ENCODE measurements at places on chromosomes 6 and 20. TPM values are rescaled to one million over a fixed set of nuclear protein-coding genes. Genes with fewer than 3 reads are reported as not detected.

The LINC00237 gene
- not detected for total RNA-seq

The SYNGAP1 gene
- total RNA-seq: 5.2 TPM

The SCGN gene
- 1.2 TPM for total RNA-seq

The TMEM74B gene
- total RNA-seq: 2.9 TPM

The MYCT1 gene
- total RNA-seq: 17.6 TPM

The CCM2L gene
- 10.3 TPM for total RNA-seq

The TNXB gene
- total RNA-seq: 73.3 TPM

The OPN5 gene
- not detected for total RNA-seq

The SYCP2 gene
- 1.4 TPM for total RNA-seq

DNA sequence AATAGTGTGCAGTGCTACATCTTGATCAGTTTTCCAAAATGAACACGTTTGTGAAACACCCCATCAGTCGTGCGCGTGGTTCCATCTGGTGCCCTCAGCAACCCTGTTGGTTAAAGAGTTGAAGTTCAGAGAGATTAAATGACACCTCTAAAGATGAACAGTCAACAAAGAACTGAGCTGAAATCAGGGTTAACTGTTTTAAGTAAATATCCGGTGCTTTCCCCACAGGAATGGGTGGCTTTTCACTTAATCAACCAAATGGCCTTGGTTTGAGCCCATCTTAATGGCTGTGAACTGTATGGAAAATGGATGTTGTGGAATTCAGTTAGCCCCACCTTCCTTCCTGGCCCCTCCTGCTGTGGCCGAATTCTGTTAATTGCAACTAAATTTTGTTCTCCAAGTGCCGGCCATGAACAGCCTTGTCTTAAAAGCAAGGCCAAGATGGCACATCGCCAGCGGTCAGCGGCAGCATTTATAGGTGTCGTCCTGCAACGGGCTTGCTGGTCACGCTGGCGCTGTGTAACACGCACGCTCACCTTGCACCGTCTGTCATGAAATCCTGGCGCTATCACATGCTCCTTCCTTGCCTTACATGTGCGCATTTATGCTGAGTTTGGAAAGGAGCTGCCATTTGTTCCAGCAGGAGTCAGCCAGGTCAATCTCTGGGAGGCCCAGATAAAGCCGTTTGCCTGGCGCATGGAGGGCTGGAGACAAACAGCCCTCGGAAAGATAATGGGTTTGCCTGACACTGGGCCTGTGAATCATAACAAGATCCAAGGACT is 164.5 kb downstream of the ERMARD start:
- DNase-seq: no peak

DNA sequence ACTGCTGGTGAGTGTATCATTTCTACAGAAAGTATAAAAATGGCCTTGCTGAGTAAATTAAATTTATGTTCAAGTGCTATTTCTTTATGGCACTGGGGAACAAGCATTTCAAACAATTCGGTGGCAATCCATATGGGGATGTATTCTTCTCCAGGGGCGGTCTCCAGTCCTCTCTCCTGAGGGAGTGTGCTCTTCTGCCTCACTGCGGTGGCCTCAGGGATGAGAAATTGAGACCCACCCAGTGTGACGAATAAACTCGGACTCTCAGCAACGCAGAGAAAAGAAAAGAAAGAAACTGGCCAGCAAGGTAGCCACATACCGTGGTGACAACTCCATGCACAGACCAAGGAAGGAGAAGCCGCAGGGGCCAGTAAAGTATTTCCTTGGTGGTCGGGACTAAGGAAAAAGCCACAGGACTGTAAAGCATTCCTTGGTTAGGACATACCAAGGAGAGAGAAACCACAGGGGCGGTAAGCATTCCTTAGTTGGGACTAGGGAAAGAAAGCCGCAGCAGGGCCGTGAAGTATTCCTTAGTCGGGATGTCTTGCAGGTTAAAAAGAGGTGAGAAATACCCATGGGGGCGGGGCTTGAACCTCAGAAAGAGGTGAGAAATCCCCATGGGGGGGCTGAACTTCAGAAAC is 13.6 kb upstream of the GOPC start:
- no peak for DNase-seq

GRCh38 chr20:39909447-39909846 is 779.6 kb downstream of the MAFB start:
- no peak for DNase-seq

GRCh38 chr6:91276315-91276714 is 689.4 kb upstream of the MAP3K7 start:
- no peak for DNase-seq

DNA sequence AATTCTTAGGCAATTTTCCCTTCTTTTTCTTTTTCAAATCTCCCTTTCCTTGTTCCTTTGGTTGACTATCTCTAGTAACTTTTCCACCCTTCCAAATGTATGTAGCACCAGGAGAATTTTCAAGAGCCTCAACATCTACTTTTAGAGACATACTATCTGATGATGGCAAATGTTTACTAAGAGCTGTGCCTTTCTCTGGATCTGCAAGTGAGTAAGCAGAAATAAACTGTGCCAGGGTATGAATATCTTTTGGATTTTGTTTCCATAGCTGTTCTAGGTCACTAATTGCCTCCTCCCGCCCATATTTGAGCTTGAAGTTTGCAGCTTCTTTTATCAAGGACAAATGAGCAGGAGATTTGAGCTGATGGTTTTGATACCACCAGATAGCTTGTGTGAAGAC is 69.5 kb downstream of the GTF2H5 start:
- DNase-seq: no peak

- no peak for DNase-seq
Observed at GRCh38 chr6:18861204-18861603, 474.1 kb downstream of the RNF144B start.

DNA sequence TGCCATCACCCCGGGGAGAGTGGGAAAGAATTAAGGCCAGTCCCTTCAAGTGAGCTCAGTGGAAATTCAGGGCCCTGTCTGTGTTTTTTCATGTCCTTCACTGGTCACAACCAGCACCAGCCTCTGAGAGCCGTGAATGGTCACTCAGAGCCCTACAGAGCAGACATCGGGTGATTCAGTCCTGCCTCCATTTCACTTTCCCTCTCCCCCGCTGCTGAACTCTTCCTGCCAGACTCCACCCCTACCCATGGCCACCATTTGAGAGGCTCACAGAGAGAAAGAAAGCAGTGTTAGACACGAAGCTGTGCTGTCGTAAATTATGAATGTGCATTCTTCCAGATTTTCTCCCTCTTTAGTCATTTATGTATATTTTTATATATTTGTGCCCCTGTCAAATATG is 5.4 kb downstream of the R3HDML start:
- no peak for DNase-seq

GRCh38 chr6:3353213-3353903 is 94.6 kb downstream of the PSMG4 start:
- no peak for DNase-seq

DNA sequence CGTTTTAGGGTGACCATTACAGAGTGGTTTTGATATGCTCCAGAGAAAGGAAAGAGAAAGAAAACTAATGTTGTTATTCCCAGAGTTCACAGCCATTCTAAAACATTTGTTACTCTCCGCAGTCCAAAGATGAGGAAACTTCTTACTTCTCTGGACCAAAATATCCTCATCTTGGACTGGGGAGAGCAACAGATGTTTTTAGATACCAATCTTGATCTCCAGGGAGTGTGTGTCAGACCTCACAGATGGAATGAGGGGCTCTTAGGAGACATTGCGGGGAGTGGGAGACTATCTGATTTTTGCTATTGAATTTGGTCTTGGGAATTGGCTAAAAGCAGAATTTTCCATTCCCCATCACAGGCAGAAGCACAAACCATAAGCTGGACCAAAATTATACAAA is 110.8 kb downstream of the TNFAIP3 start:
- no peak for DNase-seq

- no peak for DNase-seq
Observed at GRCh38 chr6:150525300-150525699, 74.4 kb upstream of the PLEKHG1 start.

DNA sequence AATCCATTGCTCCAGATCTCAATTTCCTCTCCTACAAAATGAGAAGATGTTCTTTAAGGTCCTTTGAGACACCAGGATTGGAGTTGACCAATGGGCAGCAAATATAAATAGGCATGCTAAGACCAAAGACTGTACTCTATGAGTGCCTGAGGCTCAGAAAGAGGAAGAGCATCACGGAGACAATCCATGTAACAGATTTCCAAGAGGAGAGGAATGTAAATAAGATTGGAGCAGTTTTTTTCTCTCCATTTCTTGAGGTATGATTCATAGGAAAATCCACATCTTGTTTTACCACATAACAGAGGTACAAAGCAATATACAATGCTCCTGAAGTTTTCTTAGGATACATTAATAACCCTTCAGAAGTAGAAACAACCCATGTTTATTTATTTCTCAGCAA is 109.8 kb downstream of the UBE3D start:
- no peak for DNase-seq

- DNase-seq: no peak
Observed at GRCh38 chr6:48318670-48319069, 207.7 kb upstream of the PTCHD4 start.

DNA sequence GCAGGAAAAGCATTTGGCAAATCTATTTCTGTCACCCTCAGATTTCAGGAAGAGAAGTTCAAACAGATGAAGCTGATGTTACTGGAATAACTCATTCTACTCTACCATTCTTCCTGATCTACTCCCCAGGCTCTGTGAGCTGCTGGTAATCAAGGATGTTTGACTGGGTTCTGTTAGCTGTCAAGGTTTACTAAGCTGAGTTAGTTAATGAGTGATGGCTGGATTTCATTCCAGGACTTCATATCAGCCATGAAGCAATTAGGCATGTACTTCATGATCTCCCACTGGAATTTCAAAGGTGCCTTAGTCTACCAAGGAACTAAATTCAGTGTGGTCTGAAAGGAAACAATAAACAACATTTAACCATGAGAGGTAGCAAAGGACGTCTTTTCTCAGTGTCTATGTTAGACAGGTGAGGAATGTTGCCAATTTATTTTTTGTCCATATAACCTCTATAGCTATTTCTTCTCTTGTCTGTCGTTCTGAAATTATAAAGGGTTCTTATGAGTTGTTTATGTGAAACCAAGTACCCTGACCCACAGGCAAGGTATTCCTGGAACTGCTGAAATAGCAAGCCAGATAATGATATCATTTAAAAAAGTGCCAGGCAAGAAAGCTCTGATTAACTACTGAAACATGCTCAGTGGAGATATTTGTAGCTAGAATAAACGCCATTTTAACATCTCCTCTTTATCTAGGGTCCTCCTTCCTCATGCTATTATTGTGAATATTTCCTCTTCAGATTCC is 112.9 kb downstream of the BACH2 start:
- no peak for DNase-seq

DNA sequence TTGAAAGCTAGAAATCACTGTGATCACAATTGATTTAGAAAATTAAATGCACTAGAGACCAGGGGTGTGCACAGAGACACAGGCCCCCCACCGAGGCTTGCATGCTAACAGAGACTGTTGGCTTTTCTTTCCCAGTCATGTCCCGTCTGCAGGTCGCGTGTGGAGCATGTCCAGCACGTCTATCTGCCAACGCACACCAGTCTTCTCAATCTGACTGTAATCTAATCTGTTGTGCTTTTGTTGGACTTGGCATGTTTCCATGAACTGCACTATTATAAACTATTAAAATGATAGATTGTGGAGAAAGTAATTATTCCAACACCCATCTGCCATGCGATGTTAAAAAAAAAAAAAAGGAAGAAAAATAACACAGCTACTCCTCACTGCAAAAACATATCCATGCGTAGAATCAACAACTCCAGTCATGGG is 17.7 kb downstream of the MYLIP start:
- DNase-seq: no peak

DNA sequence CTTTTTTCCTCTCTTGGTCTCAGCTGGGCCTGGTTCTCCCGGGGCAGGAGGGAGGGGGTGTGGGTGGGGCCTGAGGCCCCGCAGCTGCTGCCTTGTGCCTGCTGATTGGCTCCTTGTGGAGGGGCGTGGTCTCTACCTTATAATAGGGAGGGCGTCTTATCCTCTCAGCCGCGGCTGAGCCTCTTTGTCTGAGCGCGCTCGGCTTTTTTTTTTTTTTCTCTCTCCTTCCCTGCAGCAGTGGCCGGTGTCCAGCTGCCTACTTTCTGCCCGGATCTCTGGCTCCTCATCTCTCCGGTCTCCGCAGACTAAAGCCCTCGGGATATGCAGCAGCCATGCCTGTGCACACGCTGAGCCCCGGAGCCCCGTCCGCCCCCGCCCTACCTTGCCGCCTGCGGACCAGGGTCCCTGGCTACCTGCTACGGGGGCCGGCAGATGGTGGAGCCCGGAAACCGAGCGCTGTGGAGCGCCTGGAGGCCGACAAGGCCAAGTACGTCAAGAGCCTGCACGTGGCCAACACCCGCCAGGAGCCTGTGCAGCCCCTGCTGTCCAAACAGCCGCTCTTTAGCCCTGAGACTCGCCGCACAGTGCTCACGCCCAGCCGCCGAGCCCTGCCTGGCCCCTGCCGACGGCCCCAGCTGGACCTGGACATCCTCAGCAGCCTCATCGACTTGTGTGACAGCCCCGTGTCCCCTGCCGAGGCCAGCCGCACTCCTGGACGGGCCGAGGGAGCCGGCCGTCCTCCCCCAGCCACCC is 11.1 kb downstream of the FAM110A start:
- peak; percentile 94 for DNase-seq

- peak; percentile 66 for DNase-seq
Observed at GRCh38 chr6:108622641-108623298, 62.1 kb downstream of the FOXO3 start.

DNA sequence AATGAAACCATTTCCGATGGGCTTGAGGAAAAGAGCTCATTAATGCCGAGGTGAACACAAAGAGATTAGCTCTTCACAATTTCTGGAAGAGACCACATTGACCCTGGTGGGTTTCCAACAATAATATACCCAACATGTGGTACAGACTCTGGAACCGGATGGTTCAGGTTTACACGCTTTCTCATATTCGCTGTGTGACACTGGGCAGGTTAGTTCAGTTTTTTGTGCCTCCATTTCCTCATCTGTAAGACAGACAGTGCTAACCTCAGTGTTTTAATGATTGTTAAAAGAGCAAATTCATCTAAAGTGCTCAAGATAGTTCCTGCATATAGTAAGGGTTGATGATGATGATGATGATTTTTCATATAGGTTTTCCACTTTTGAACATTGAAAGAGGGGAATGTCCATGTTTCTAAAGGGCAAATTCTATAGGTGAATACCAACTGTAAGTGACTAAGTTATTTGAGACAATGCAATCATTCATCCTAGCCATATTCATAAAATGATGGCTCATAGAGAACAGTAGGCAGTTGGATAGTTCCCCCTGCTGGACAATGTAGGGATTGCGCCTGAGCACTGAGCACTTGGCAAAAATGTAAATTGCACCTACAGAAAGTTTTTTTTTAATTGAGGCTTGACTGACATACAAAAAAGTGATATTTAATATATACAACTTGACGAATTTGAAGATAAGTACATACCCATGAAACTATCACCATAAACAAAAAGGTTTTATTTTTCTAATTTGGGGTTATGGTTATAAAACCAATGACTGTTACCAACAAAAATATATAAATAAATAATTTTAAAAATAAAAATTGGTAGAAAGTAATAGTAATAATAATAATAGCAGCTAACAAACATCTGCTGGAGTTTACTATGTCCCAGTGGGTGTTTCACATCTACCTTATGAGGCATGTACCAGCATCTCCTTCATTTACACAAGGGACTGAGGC is 2.1 kb upstream of the PERP start:
- no peak for DNase-seq
